ENCODE measurements at places on chromosomes 5 and 9.

- no peak for DNase-seq
These were observed 9.8 kb downstream of the NHP2 start for GRCh38 chr5:178143901-178144300.

GRCh38 chr5:177403102-177403791, 2.8 kb upstream of the PFN3 start:
- DNase-seq: peak; percentile 29

DNA sequence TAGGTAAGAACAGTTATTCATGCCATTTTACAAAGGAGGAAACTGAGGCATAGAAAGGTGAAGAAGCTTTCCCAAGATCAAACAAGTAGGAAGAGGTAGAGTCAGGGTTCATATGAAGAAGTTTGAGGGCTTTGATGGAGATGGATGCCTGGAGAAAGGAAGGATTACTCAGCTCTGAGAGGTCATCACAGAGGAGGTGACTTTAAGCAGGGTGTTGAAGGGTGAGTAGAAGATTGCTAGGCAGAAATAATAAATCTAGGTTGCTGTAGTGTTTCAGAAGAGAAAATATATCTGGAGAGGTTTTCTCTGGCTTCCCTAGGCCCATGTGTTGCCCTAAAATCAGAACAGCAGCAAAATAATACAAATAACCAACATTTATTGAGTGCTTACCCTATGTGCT, 196.3 kb downstream of the PALM2AKAP2 start:
- no peak for DNase-seq

GRCh38 chr9:91198405-91198804, 163.3 kb downstream of the AUH start:
- no peak for DNase-seq

DNA sequence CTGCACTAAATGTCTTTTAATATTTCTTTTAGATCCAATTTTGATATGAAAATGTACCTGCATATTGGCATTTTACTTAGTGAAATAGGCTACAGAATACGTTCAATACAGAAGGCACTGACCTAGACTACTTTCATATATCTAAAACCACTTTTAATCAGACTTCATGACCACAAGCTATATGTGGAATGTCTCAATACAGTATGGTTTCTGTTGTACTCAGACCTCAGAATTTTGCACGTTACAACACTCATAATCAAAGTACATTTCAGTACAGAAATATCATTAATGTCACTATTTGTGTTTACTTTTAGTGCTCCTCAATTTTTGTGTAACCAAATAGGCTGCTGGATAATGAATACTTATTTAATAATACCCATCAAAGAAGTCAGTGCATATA, 74.8 kb downstream of the MEF2C start:
- DNase-seq: no peak

DNA sequence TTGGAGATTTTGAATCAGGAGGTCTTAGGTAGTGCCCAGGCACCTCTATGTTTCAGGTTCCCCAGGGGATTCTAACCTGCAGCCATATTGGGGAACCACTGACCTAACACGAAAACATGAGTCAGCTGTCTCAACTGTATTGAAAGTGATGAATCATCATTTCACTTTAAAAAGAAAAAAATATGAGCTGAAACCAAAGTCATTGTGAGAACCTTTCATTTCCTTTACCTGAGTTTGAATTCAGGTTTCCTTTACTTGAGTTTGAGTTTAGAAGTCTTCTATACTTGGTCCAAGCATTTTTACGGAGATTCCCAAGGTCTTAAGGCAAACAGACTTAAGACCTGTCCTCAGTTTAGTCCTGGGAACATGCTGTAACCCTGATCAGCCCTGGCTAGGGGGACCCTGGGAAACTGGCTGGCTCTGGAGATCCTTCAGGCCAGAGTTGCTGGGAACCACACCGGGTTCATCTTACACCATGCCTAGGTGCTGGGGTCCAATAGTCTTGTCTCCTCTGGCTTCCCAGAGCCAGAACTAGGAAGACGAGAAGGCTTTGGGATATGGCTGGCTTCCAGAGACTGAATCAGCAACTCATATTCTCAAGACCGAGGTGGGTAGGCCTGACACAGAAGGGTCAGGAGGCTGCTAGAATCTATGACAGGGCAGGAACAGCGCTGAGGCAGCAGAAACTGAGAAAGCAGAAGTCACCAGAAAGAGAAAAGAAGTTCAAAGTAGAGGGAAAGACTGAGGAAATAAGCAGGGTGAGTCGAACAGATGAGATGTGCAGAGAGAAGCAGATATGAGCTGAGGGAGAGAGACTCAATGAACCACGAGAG, 16.4 kb upstream of the PDCD1LG2 start:
- no peak for DNase-seq

- DNase-seq: no peak
These were observed 1326.0 kb upstream of the C9orf72 start for GRCh38 chr9:28899267-28899666.

DNA sequence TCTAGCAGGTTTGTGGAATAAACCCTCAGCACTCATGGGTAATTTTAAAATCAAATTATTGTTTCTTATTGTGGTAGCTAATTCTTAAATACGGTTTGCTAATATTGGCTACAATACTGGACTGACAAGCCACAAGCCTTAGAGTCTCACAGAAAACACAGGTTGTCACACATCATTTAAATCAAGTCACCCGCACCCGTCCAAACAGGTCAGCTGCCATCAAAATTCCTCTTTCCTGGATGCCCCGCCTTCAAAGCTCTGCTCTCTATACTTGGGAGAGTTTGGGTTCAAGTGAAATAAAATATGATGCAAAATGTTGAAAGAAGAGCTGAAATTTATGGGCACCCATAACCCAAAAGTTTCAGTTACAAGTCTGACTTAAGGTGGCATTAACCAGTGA, 12.3 kb upstream of the SUSD1 start:
- no peak for DNase-seq

GRCh38 chr5:170542691-170543293, 39.0 kb downstream of the KCNIP1 start:
- no peak for DNase-seq

GRCh38 chr5:179267071-179267670, 78.1 kb downstream of the ADAMTS2 start:
- no peak for DNase-seq

- DNase-seq: no peak
These were observed 91.5 kb upstream of the DNAH5 start for GRCh38 chr5:14035859-14036503.

DNA sequence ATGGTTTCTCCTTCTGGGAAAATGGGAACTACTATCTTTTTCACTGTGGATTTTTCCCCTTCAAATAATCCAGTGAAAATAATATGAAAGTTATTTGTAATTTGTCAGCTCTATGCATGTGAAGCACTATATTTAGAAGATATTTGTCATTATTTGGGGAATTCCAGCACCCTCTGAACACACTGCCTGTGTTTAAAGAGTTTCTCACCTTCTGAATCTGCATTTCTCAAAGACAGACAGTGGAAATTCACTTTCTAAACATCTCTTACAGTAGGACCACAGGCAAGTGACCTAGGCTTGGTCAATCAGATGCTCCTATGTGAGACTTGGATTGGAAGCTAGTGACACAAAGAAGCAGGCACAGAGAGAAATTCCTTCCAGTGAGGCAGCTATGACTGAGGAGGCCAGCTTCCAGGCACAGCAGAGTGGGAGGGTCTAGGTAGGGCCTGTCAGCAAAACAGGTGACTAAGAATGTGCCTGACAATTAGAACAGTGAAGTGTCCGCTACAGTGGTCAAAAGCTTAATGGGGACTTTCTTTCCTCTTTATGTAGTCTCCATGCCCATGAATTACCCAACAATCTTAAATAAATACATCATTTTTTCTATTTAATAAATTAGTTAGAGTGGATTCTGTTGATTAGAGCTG, 167.2 kb downstream of the HMHB1 start:
- DNase-seq: no peak

DNA sequence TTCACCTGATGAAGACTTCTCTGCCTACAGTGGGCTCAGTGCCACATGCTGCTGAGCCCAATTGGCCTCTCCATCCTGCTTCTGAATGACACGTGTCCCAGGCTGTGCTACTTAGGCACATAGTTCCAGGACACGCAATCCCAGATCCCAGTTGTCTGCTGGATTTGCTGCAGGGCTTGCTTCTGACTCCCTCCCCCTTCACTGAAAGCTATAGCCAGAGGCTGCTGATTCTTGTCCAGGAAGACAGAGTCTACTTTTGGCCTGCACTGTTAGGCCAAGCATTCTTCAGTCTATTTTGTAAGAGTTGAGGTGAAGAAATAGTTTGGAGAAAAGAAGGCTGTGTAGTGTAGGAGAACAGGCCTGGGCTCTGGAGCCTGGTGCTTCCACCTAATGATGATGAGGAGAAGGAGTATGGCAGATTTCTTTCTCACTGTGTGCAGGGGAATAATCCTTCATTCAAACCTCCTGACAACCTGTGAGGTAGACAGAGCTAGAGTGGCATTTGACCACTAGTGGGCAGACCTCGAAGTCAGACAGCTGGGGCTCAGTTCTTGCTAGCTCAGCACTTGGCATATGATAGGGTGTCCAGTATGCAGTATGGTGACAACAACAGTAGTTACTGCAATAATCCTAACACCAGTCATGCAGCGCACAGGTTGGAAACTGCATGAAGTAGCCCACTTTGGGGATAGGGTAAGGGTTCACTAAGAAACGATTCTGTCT, 19.5 kb upstream of the ASPN start:
- no peak for DNase-seq

GRCh38 chr9:35026671-35027070, 37.1 kb downstream of the DNAJB5 start:
- no peak for DNase-seq

DNA sequence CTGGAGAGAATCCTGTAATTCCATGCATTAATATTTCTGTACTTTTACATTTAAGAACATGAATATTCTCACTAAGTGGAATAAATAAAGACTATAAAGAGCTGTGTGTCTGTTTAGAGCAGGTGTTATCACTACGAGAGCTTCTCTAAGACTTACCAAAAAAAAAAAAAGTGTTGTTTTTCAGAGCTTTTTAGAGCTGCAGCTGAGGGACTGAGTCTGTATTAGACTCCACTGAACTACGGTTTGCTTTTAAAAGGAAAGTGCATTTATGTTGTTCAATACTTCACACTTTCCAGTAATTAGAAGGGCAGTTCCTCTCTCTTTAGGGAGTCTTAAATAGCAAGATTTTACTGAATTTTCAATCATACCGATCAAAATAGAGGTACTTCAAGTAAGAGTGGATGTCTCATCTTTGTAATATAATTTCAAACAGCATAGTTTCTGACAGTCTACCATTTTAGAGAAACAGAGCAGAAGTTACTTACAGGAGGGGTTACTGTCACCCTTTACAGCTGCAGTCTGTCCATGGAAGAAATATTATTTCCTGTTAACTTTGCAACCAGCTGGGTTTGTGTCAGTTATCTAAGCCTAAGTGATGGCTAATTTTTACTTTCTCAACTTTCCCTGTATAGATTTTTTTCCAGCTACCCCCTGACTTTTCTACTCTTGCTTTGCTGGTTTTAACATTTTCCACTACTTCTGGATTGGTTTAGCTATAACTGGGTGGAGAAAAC, 2.4 kb downstream of the SYK start:
- DNase-seq: no peak

DNA sequence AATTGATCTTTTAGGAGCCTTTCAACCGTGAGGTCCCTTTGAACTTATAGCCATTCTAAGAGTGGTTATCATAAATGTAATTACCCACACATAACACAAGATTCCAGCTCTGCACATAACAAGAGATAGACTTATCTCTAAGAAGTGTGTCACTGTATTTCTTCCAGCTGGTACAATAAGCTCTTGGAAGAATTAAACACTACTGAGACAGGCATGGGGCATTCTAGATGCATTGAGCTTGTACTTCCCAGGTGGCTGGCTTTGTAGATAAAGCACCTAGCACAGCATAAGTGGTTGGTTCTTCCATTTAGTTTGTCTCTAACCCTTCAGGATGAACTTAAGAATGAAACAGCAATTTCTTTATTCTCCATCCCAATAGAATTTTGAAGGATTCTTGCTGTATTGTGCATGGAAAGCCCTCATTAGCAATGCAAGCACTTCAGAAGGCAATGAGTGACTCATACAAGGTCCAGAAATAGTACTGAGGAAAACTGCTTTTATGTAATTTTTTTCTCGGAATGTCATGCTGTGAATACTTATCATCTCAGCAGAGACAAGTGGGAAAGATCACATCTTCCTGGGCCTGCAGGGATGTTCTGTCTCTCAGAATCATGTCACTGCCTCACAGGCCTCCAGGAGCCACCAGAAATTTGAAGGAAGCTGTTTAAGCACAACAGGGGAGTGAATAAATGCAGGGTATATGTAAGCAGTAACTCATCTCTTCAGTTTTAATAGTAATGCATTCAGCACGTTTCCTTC, 91.1 kb upstream of the CD180 start:
- DNase-seq: no peak

GRCh38 chr5:135729321-135729786, 105.1 kb upstream of the SLC25A48 start:
- no peak for DNase-seq

GRCh38 chr9:127550751-127551150, 61.3 kb upstream of the STXBP1 start:
- no peak for DNase-seq

- DNase-seq: no peak
These were observed 56.8 kb downstream of the NUDT12 start for GRCh38 chr5:103505581-103506305.

GRCh38 chr5:85868070-85868469, 749.7 kb upstream of the COX7C start:
- no peak for DNase-seq

DNA sequence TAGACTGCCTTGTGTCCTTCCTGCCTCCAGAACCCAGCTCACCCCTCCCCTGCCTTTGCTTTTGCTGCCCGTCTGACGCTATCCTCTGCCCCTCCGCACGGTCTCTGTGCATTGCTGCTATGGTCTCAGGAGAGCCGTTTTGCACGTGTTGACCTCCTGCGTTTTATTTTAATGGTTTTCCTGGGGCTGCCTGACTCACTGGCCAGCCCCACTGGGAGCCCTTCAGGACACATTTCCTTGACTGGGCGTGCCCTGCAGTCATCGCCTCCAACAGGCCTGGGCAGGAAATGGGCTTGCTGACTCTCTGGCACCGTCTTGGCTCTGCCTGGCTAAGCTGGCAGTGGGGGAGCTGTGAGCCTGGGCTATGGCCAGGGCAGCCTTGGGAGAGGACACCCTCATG, 17.9 kb upstream of the ASS1 start:
- no peak for DNase-seq

DNA sequence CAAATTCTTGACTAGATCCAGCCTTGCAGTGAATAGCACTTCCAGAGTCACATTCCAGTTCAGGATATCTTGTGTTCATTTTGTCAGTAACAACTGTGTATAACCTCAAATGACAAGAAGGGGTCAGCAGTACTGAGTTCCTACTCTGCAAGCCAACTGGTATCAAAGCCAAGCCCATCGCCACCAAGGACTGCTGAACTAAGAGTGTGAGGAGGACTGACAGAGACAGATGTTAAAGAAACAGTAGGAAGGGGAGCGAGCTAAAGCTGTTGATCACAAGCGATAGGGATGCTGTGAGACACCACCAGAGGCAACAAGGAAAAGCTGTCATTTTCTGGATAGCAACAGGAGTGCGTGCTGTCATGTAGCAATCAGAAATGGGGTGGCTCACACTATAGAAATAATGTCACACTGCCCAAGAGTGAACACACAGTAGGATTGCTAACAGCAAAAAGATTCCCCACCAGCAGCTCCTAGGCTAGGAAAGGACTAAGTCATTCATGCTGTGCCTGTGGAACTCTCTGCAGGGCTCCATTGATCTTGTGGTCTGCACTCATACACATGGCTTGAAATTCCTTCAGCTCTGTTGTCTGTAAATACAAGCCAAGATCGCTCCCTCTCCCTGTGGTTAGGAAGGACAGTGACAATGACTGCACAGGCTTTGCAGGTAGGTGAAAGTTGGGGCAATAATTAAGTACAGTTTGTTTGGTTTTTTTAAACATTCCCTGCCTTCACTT, 658.6 kb downstream of the NR2F1-AS1 start:
- DNase-seq: no peak
